ENCODE measurements at places on chromosomes 7 and 10.

DNA sequence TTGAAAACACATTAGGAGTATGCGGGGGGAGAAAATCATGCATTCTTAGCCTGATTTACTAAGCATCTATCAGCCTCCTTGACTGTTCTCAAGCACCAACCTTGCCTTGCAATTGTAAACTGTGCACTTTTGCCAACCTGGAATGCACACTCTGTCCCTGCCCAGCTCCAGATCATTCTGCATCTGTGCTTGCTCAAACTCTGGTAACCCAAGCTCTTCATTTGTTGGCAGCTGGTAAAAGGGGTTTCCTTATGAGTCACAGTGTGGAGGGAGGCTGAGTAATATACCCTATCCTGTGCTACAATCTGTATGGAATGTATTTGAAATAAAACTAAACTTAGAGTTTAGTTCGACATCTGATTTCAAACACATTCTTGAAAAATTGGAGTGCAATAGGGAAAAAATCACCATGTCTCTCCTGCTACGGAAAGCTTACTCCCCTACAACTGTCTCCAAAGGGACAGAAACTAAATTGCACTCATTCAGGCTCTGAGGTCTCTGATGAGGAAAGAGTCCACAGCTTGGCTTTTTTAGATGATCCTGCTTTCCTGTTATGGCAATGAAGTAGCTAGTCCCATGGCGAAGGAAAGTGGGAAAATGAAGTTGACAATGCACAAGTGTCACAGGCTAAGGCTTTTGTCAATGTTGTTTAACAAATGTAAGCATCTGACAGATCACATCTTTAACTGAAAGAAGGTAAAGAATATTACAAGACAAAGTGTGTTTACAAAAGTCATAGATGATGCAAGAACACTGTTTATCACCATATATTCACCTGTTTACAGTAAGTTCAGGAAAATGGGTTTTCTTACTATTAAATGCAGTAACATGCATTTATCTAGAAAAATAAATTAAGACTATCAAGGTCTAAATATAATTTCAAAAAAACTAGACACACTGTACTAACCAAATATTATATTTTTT lies 61.9 kb downstream of the TES start:
- peak; percentile 97 for DNase-seq

DNA sequence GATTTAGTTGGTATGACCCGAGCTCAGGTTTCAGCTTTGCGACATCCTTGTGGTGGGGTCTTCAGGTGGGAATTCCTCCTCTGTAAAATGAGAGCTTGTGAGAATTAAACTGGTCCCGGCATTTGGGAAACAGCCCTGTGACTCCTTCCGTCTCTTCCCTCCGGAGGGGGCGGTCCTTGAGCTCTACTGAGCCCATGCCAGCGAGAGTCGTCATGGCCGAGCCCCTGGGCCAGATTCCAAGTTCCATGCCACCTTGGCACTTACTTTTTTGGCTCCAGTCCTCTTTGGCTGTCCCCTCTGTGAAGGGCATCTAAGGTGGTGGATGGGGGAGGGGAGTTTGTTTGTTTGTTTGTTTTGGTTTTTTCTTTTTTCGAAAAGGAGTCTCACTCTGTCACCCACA lies 47.6 kb downstream of the GTF2IRD1 start:
- peak; percentile 35 for DNase-seq

- DNase-seq = peak; percentile 26
Observed at GRCh38 chr7:36862771-36863261, 138.5 kb upstream of the AOAH start.

DNA sequence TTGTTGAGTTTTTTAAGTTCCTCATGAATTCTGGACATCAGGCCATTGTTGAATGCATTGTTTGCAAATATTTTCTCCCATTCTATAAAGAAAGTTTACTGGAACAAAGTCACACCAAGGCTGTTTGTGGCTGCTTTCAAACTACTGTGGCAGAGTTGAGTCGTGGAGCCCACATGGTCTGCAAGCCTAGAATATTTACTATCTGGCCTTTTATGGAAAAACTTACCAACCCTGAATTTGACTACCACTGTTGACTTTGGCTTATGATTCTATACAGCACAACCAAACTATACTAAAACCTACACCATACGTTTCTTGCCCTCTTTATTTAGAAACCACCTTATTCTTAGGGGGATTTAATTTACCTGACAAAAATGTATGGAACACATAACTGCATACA lies 239.1 kb downstream of the KCNMA1 start:
- no peak for DNase-seq

- DNase-seq = no peak
Observed at GRCh38 chr10:35208949-35209613, 82.4 kb downstream of the CREM start.

All from M059J (cell line).